Glutamatergic neuron (in vitro differentiated cells): ENCODE measurements at places on chromosomes 6 and 20.

- no peak for DNase-seq
Measured at GRCh38 chr20:10430000-10430466, 4.0 kb downstream of the MKKS start.

DNA sequence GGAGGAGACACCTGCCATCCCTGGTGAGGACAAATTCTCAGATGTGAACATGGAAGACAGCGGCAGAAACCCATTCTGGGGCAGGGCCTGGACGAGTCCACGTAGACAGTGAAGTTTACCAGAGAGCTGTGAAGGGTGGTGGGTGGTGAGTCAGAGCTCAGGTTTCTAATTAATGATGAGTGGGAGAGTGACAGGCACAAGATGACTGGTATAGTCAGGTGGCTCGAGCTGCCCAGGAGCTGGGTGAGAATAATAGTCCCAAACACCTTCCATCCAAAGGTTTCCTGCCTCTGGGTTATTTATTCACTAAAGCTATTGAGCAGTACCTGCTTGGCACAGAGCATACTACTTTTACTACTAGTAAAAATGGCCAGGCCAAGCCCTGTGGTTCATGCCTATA lies 6.0 kb downstream of the TLDC2 start:
- DNase-seq, result no peak

DNA sequence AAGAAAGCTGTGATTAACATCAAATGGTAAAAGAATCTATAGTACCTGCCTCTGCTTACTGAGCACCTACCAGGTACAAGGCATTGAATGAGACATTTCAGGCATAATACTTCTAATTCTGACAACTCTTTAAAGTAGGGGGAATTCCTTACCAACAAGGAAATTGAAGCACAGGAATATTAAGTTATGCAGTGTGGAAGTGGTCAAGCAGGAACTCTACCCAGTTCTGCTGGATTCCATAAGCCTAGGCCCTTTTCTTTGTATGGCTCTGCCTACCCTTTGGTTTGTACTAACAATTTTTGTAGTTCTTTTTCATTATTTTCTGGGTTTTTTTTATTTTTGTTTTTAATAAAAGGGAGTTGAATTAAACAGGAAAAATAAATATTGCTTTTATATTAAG lies 114.5 kb downstream of the MAP3K5 start:
- DNase-seq, result no peak

DNA sequence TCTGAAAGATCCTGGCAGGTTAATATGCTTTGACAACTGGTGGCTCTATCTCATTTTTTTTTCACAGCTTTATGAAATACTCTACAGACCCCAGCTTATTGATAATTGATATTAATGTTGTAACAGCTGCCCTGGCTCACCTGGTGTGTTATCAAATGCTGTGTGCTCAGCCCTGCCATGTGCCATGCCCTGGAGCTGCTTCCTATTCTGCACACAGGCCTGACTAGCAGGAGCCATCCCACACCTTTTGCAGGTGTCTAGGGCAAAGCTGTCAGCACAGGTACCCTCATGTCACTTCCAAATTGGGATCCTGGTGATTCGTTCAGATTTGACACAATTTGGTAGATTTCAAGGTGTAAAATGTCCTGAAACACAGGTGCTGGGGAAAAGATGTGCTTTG lies 254.6 kb upstream of the MAN1A1 start:
- DNase-seq, result no peak

- DNase-seq, result no peak
Measured at GRCh38 chr20:63248835-63249591, 5.2 kb downstream of the NKAIN4 start.

- DNase-seq, result no peak
Measured at GRCh38 chr6:139486476-139486799, 112.0 kb upstream of the CITED2 start.

- no peak for DNase-seq
Measured at GRCh38 chr6:107209406-107210305, 94.3 kb upstream of the BEND3 start.

DNA sequence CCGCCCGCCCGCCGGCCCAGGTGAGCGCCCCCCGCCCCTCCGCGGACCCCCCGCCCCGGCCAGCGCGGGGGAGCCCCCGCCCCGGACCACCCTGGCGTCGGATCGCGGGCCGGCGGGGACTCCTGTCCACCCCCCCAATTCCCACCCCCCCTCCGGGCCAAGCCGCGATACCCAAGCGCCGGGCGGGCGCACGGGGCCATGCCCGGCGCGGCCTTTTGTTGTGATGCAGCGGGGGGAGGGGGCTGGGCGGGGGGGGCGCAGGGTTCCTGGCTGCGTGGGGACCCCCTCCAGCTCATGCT lies 245 bp downstream of the SRC start:
- DNase-seq, result no peak

DNA sequence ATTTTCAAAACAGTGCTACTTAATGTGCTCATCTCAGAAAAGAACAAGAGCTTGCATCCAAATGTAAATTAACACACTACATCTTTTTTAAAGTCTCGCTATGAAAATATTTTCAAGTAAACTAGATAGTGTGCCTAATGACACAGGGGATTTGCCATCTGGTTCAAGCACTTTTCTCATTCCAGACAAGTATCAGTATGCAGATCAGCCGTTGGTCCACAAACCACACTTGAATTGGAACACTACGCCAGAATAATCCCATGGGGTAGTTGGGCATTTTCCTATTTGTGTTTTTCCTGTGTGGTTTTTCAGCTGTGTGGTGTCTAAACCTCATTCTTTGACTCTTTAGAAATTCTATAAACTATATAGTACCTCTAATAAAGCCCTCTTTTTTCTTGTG lies 256.2 kb downstream of the EPHA7 start:
- DNase-seq, result no peak
